ENCODE measurements at places on chromosomes 3 and 15. TPM values are rescaled to one million over a fixed set of nuclear protein-coding genes. Genes with fewer than 3 reads are reported as not detected.

DNA sequence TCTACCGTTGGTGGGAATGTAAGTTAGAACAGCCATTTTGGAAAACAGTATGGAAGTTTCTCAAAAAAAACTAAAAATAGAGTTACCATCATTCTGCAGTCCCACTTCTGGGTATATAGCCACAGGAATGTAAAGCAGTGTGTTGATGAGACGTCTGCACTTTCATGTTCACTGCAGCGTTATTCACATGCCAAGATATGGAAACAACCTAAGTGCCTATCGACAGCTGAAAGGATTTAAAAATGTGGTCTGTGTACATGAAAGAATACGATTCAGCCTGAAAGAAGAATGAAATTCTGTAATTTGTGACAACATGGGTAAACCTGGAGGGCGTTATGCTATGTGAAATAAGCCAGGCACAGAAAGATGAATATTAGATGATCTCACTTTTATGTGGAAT lies 157.7 kb downstream of the THSD4 start:
- DNase-seq = no peak

DNA sequence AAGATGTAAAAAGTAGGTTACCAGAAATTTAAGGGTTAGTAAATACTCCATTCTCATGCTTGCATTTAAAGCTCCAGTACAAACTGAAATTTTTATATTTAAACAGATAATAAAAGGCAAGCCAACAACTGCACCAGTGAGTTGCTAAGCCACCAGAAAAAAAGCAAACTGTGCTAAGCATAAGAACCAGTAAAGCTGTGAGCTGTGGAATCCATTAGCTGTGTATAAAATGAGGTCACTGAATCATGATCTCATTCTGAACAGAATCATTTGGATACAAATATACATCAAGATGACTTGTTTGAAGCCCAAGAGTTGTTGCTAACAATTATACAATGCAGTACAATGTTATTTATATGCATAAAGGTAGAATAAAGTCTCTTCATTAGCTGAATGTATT lies 1312.2 kb downstream of the SI start:
- no peak for DNase-seq

DNA sequence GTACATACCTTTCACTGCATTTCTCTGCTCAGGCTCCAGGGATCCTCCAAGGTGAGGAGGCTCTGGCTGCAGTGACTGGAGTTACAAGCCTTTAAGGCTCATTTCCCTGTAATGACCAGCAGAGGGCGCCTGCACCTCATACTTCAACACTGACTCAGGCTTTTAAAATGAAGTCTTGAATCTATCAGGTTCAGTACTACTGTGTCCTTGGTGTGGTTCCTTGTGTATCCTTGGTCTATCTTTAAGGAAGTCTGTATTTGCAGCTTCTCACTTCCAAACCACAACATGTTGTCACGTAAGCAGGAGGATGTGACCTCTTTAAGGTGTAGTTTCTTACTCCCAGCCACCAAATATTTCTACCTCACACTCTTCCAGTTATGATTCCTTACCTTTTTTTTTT lies 122.5 kb upstream of the ZBED2 start:
- peak; percentile 27 for DNase-seq

DNA sequence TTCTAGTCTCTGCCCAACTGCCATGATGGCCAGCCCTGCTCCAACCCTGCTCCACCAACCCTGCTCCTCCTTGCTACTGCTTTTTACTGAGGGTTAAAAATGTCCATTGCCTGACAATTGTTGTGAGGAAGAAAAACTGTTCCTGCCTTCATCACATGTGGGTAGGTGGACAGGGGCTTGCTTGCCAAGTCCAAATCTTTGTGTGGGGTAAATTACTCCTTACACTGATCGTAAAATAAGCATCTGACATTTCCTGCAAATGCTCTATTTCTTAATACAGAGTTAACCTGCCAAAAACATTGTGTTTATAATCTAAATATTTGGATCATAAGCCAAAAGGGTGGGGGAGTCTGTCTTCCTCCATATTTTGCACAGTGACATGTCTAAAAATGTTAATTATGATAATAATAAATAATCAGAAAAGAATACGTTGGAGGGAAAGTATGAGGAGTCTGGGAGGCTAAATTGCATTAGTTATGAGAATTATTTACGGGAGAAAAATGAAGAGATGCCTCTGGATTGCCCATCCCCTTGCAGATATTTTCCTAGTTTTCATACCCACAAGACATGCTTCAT lies 242.5 kb upstream of the TBL1XR1 start:
- no peak for DNase-seq

DNA sequence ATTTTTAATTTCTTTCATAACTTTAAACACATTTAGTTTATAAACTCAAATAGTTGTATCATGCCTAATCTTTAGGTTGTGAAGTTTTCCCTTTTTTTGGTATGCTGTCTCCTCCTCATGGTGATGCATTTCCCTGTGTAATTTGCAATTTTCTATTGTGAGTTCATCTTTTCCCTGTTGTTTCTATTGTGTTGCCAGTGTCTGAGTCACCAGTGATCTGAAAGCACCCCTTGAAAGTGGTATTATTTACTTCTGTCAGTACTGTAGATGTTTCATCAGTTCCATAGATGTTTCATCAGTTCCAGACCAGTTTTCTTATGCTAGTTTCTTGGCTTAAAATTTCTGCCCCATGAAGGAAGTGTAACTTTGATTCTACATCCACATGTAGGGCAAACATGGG lies 80.6 kb downstream of the OXSM start:
- DNase-seq = no peak

DNA sequence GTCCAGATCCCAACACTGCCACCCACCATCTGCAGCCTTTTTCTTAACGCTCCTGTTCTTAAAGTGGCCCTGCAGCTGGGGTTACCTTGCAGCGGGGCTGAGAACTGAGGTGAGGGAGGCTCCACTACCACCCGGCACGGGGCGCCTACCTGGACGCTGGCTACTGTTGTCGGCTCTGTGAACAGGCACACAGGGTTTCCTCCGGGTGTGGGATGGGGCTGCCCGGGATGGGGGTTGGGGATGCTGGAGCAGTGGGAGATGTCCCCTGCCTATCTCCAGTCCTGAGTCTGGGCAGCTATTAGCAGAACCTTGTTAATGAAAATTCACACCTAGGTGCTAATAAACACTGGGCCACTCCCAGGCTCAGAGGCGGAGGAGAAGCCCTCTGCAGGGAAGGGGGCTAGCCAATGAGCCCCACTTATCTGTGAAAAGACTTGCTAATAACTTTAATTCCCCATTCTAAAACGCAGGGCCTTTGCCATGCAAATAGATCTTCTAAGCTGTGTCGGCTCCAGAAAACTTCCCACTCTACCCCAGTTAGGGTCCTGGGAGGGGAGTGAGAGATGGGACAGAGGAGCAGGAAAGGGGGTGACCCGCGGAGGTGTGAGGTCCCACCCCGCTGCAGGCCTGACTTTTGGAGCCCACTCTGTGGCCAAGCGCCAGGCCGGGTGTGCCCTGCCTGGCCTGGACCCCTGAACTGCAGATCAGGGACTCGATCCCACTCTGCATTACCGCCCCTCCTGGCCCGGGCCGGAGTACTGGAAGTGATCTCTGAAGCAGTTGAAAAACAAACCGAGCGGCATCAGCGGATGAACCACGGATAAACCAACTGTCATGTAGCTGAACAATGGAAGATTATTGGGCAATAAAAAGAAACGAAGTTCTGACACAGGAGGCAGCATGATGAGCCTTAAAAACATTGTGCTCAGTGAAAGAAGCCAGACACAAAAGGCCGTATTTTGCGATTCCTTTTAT lies 3.1 kb downstream of the MESP1 start:
- DNase-seq = no peak

GRCh38 chr15:25688166-25688565 lies 175.0 kb downstream of the ATP10A start:
- DNase-seq = no peak

DNA sequence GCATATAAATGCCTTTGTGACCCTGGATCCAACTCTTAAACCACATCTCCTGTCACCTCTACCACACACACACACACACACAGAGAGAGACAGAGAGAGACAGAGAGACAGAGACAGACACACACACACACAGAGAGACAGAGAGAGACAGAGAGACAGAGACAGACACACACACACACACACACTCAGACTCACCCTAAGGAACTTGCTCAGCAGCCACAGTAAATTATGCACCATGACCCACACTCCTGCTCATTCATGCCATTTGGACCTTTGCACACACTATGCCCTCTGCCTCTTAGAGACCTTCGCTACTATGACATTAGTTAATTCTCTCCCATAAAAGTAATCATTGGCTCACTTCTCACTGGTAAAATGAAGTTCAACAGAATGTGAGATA lies 275.7 kb downstream of the ADAMTSL3 start:
- DNase-seq = no peak

DNA sequence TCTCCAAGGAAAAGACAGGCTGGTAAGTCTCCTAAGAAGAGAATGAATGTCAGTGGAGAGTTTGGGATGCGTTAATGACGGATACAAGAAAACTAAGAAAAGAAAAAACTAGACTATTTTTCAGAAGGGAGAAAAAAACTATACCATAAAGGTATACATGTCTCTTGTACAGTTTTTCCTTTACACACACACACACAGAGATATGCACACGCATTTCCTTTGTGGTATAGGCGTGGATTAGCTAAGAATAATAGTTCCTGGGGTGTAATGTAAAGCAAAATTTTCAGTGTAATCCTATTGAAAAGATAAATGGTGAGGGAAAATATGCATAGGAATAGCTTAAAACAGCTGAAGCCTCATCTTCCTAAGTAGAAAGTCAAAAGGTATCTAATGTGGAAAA lies 36.3 kb downstream of the GABPB1 start:
- DNase-seq = no peak

- DNase-seq = no peak
Observed at GRCh38 chr15:53875139-53875538, 103.1 kb upstream of the UNC13C start.

DNA sequence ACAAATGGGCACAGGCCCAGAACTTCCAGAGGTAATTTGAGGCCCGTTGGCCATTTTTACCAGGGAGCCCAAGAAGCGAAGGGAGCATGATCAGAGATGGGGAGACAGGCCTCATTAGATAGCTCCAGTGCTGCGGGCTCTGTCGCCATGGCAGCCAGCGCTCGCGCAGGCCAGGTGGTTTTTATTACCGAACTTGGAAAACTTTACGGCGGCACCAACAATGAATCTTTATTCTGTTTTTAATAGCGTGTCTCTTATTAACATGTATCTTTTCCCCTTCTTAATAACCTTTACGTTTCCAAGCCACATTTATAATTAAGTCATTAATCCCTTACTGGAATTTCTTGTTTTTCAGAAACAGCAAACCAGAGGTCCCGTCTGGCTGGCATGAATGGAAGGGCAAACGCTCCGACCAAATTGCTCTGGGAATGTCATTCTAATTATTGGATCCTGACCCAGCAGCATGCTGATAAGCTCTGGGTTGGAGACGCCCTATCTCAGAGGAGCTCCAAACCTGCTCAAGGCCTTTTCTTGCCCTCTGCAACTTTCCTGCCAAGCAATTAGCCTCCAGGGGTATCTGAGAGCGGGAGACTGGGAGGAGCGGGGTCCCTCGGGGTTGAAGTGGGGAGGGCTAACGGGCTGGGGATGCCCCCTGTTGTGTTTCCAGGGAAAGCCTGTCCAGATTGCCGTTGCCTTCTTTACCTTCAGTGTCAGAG lies 256.4 kb downstream of the TLE3 start:
- DNase-seq = no peak

DNA sequence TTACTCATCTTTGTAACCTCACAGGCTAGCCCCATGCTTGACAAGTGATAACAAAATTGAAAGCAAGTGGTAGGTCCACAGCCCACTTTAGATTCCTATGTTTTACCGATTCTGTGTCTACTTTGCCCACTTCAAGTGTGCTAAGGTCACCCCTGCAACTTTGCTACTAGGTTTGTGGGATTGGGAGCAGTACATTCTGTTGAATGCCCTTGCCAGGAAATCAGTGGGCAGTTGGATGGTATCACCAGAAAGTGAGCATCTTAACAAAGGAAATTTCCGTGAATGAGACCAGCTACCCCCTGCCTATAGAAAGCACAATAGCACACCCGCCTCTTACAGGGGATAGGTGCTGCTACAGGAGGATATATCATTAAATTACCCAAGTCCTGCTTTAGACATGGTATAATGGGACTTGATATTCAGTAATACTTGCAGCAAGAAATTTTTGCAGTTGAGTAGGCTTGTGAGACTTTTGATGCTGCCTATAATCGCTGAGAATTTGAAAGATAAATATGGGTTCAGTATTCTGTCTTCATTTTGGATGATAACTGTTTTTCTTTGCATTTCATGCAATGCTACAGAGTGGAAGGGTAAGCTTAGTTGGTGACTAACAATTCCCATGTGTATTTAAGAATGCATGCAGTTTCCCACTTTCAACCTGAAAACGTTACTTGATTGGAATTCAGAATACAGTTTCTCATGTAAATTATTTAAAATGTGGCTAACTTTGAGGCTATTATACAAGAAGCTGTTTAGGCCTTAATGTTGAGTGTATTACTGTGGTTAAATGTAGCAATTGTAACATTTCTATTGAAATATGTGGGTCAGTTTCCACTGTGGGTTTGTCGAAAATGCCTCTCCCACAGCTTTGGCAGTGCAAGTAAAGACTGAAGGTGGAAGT lies 9.5 kb downstream of the EBLN2 start:
- DNase-seq = no peak

- no peak for DNase-seq
Observed at GRCh38 chr3:79012946-79013362, 754.8 kb downstream of the ROBO1 start.

DNA sequence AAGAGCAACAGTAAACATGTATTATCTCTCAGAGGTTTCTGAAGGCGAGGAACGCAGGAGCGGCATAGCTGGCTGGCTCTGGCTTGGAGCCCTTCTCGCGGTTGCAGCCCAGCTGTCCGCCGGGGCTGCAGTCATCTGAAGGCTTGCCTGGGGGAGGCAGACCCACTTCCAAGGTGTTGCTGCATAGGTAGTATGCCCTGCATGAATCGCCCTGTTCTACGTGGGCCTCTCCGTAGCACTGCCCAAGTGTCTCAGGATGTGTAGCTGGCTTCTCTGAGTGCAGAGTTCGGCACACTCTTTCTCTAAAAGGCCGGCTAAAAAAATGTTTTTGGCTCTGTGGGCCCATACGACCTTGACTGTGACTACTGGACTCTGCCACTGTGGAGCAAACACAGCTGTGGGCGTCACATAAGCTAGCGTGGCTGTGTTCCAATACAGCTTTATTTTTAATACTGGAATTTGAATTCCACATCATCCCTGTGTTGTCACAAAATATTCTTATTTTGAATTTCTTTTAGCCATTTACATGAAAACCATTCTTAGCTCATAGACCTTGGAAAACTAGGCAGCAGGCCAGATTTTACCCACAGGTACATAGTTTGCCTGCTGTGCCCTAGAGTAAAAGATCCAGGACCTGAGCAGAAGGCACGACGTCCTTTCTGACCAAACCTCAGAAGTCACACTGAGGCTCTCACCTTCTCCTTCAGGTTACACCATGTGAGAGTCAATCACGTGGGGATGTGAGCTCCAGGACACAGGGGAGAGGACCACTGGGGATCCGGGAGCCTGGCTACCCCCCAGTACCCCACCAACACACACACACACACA lies 55.9 kb downstream of the PGPEP1L start:
- DNase-seq = no peak

- DNase-seq = no peak
Observed at GRCh38 chr15:90046289-90046688, 45.2 kb downstream of the ZNF710 start.

GRCh38 chr3:58266577-58266976 lies 29.0 kb downstream of the ABHD6 start:
- no peak for DNase-seq

ATP13A5 gene
- not detected for total RNA-seq

GPR62 gene
- not detected for total RNA-seq

RIOX2 gene
- total RNA-seq = 20.0 TPM

NR1I2 gene
- 0.22 TPM for total RNA-seq

TTLL13 gene
- total RNA-seq = 0.42 TPM

AMT gene
- 13.9 TPM for total RNA-seq

IL17RE gene
- total RNA-seq = 0.38 TPM

FBXO40 gene
- total RNA-seq = not detected

ZNF385D gene
- not detected for total RNA-seq

All from naive thymus-derived CD4-positive, alpha-beta T cell (primary cell).